ENCODE measurements at places on chromosomes 6 and 20.

- DNase-seq, result no peak
These were observed 152.8 kb downstream of the TMEM200A start for GRCh38 chr6:130518588-130518987.

GRCh38 chr20:63580796-63581461 is 6.9 kb upstream of the HELZ2 start:
- peak; percentile 28 for DNase-seq

- no peak for DNase-seq
These were observed 1.3 kb downstream of the KCNQ2 start for GRCh38 chr20:63471002-63471716.

DNA sequence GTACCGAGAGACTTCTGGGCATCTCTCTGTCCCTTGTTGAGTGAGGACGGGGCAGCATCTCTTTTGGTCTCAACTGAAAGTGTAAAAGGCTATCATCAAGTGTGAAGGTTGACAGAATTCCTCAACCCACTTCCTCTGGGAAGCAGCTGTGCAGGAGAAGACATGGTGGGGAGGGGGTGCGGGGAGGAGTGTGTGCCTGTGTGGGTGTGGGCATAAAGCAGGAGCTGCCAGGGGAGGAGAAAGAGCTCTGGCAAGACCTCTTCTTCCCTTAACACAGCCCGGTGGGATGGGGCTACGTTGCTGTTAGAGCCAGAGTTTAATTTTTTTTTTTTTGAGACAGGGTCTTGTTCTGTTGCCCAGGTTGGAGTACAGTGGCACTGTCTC is 31.8 kb downstream of the CPXM1 start:
- DNase-seq, result peak; percentile 47

GRCh38 chr6:13795041-13795750 is 19.2 kb downstream of the MCUR1 start:
- DNase-seq, result peak; percentile 75

GRCh38 chr6:127404133-127404532 is 55.1 kb downstream of the KIAA0408 start:
- no peak for DNase-seq

- DNase-seq, result no peak
These were observed 58.9 kb downstream of the ERMARD start for GRCh38 chr6:169810066-169810989.

- DNase-seq, result no peak
These were observed 56.0 kb downstream of the MAP3K7 start for GRCh38 chr6:90530882-90531281.

DNA sequence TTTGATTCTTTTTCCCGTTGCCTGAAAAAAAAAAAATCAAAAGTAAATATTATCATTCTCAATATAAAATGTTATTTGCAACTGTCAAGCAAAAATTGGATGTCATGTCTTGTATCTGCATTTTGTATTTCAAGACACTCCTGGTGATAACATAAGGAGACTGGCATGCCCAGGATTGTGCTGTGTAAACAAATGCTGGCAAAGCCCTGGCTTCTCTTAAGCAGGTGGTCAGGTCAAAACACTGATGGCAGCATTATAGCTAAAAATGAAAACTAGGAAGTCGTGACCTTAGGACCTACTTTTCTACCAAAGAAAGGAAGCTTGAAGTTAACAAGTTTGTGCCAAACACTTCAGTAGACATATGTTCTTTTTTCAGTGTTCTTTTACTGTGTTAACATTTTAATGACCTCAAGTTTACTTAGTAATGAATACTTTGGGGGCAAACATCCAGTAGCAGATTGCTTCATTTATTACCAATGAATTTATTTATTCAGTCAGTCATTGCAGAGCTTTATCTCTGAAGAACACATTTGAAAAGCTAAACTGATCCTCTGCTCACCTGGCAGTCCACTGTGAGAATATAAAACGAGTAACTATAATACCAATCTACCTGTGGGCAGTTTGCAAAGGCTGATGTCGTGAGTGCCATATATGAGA is 243.1 kb upstream of the FLRT3 start:
- DNase-seq, result no peak

GRCh38 chr6:148307405-148307804 is 35.2 kb upstream of the SASH1 start:
- no peak for DNase-seq

- no peak for DNase-seq
These were observed 104.9 kb downstream of the CENPW start for GRCh38 chr6:126444659-126445273.

DNA sequence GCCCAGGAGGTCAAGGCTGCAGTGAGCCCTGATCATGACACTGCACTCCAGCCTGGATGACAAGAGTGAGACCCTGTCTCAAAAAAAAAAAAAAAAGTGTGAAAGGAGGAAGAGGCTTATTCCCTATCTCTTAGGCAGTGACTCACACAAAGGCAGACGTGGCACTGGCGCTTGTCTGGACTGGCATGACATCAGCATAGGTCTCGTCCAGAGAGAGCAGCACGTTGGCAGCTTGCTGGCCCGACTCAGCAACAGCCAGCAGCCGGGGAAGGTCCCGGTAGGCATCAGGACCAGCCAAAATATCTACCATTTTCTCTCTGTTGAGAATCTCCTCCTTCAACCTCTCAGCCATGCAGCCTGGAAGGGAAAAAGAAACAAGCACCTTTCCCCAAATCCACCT is 14.1 kb downstream of the CDK5RAP1 start:
- no peak for DNase-seq

GRCh38 chr6:119339941-119340456 is 9.6 kb downstream of the MAN1A1 start:
- DNase-seq, result no peak

- no peak for DNase-seq
These were observed 429.6 kb downstream of the BCKDHB start for GRCh38 chr6:80535914-80536565.

DNA sequence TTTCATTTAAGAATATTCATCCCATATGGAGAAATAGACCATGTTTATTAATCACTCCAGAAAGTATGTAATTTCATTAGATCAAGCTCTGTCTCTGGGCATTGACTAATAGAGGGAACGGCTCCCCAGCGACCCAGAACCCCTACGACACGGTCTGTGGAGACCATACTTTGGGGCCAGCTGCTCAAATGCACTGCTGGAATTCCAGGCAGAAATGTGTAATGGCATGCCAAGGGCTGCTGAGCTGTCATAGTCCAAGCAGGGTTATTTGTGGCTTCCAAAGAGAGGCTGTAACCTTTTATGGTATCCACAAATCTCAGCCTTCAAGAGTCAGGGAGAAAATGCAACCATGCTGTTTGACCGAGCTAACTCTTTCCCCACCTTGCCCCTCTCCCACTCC is 755.8 kb downstream of the DHX35 start:
- DNase-seq, result no peak

DNA sequence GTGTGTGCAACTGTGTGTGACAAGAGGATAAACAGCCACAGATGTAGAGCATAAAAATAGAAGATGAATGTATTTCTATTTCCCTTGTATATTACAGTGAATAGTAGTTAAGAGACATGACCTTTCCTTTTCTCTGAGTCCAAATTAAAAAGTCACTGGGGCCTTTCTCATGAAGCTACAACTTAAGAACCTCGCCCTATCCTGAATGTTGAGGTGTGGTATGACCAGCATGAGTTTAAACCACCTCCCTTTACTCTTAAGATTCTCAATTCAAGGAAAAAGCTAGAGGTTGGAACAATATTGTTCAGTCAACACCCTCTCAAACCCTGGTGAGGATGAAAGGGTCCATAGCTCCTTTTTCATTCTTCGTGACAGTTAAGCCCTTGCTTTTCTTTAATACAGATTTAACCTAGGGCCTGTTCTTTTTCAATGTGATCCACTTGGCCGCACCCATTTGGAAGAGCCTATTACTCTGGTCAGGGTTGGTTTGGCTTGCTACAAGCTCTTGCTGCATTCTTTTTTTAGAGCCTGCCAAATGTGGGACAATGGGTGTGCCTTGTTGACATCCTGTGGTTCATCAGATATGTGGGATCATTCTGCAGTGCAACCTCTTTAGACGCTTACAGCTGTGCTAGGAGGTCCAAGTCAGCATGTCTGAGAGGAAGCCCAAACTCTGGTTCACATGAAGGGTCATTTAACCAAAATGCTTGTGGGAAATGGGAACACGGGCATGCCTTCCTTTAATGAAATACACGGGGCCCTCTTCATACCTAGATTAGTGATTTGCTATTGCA is 290.0 kb downstream of the HAO1 start:
- peak; percentile 21 for DNase-seq

DNA sequence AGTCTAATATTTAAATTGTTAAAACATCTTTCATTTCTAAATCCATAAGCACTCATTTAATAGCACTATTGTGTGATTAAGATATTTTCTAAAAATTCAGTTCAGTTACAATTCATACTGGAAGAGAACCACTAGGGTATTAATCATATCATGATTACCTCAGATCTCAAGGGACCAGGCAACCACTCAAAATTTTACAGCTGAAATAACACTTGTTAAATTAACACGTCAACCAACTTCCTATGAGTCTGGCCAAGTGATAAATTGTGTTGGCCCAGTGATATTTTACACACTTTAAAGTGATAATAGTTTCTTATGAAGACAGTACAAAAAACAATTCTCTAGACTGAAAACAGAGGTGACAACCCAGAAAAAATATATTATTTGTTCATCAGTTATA is 869.0 kb upstream of the ADGRB3 start:
- peak; percentile 72 for DNase-seq

GRCh38 chr20:9051508-9051907 is 17.4 kb upstream of the PLCB4 start:
- peak; percentile 93 for DNase-seq

DNA sequence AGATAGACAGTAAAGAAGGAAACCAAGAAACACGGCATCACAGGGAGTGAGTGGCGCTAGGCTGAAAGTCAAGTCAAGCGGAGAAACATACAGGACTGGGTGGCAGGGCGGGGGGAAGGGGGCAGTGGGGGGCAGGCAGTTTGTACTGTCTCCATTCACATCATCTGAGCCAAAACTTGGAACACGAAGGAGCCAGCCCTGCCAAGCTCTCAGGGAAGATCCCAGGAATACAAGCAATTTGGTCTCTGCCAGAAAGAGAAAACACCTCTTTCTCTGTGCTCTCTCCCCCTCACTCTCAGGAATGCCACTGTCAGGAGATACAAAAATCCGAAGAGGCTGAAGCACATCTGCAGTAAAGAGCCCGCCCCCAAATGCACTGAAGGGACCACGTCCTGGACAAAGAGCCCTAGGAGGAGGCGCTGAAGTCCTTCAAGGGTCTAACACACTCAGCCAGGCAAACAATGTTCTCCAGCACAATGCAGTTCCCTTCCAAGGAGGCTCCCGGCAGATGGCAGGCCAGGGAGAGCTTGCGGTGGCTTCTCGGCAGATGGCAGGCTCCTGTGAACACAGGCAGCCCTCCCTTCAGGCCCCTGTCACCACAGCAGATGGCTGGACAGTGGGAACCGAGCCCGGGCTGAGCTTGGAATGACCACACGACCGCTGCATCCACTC is 90.0 kb downstream of the ATP9A start:
- no peak for DNase-seq

GRCh38 chr6:88663801-88664200 is 299.6 kb downstream of the RNGTT start:
- no peak for DNase-seq

- DNase-seq, result no peak
These were observed 7.1 kb upstream of the SPO11 start for GRCh38 chr20:57322476-57322875.

GRCh38 chr6:122747573-122747972 is 31.9 kb upstream of the FABP7 start:
- no peak for DNase-seq

- no peak for DNase-seq
These were observed 41.4 kb downstream of the CBFA2T2 start for GRCh38 chr20:33531047-33531877.

- no peak for DNase-seq
These were observed 97.8 kb downstream of the JARID2 start for GRCh38 chr6:15343490-15344191.

GRCh38 chr6:111926731-111927302 is 53.6 kb upstream of the FYN start:
- no peak for DNase-seq

GRCh38 chr6:86192123-86192522 is 549.4 kb upstream of the SYNCRIP start:
- DNase-seq, result peak; percentile 15

GRCh38 chr6:163417595-163417994 is 3.1 kb downstream of the QKI start:
- DNase-seq, result peak; percentile 81

DNA sequence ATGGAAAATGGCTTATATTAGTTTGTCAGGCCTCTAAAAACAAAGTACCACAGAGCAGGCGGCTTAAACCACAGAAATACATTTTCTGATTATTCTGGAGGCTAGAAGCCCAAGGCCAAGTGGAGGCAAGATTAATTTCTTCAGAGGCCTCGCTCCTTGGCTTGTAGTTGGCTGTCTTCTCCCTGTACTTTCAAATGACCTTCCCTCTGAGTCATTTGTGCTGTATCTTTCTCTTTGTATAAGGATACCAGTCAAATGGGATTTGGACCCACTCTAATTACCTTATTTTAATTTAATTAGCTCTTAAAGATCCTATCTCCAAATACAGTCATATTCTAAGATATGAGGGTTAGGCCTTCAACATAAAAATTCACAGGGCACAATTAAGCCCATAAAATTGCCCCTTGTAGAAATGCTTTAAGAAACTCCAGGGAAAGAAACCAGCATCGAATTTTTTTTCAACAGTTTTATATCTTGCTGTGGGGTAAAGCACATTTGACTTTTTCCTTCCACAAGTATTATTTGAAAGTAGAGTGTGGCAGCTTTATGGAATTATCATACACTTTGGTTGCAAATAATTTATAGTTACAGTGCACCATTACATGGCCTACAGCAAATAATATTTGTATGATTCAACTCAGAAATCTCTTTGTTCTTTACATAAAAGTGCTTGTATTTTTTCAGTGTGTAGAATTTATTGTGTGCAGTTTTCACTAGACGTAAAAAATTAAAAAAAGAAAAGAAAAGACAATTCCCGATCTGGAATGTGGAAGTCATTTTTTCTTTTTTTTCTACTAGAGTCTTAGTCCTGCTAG is 706.1 kb downstream of the KIF16B start:
- no peak for DNase-seq

GRCh38 chr6:169074526-169074925 is 179.1 kb downstream of the THBS2 start:
- no peak for DNase-seq

DNA sequence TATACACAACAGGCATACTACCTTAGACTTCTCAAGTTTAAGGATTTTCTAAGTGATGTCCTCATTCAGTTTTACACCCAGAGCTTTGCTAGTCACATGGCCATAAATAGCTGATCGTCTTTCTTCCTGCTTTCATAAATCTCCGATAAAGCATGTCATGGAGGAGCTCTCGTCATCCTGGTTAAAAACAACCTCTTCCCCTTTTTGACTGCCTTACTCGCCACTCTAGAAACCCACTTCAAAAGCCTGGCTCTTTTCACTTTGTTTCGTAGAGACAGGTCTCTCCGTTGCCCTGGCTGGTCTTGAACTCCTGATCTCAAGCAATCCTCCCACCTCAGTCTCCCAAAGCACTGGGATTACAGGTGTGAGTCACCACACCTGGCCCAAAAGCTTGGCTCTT is 67.0 kb upstream of the SMIM29 start:
- DNase-seq, result no peak

Measured in endothelial cell of umbilical vein (primary cell).